CD8-positive, alpha-beta memory T cell (primary cell): ENCODE measurements at places on chromosomes 3 and 15. TPM values are rescaled to one million over a fixed set of nuclear protein-coding genes. Genes with fewer than 3 reads are reported as not detected.

DNA sequence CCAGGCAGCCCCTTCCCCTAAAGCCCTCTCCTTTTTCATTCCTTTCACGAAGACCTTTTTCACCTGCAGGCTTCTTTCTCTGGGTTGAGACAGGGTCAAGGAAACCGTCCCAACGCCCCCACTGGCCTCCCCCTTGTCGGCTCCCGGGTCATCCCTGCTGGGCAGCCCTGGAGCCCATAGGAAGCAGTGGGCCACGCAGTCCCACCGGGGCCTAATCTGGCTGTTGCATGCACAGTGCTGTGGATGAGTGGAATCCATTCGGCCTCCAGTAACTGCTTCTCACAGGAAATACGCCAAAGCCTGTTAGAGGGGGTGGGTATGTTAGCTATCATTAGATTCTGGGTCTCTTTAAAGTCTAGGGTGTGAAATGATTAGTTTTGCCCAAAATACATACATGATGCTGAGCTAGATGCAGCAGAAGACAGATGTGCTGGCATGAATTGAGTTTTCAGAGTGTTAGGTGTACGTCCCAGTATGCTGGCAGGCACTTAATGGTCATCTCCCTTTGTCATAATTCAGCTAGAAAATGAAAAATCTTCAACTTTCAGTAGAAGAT lies 16.6 kb downstream of the LYSMD4 start:
- DNase-seq, result no peak

Gene TNNC1
- 2.3 TPM for total RNA-seq

GRCh38 chr3:73449774-73450173 lies 175.0 kb downstream of the PDZRN3 start:
- DNase-seq, result no peak

GRCh38 chr3:109648027-109648426 lies 310.7 kb upstream of the DPPA4 start:
- no peak for DNase-seq

DNA sequence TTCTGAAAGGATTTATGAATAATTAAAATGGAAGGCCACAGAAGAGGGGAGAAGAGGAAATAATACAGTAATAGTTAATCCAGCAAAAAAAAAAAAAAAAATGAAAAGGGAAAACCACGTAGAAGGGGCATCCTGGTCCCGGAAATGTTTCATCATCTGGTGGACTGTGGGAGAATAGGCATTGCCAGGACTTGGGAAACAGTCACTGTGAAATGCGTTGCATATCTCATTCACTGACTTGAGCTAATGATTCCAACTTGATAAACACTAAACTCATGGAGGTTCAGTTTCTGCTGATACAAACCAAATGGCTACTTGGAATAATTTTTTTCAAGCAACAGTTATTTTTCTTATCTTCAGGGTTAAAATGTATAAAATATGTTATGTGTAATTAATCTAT lies 3.2 kb downstream of the XCR1 start:
- no peak for DNase-seq

Gene CPNE4
- not detected for total RNA-seq

GRCh38 chr3:174318181-174318580 lies 541.0 kb upstream of the NAALADL2 start:
- DNase-seq, result no peak

GRCh38 chr3:25863416-25863959 lies 73.6 kb downstream of the OXSM start:
- no peak for DNase-seq

Gene GRK7
- total RNA-seq, result not detected

DNA sequence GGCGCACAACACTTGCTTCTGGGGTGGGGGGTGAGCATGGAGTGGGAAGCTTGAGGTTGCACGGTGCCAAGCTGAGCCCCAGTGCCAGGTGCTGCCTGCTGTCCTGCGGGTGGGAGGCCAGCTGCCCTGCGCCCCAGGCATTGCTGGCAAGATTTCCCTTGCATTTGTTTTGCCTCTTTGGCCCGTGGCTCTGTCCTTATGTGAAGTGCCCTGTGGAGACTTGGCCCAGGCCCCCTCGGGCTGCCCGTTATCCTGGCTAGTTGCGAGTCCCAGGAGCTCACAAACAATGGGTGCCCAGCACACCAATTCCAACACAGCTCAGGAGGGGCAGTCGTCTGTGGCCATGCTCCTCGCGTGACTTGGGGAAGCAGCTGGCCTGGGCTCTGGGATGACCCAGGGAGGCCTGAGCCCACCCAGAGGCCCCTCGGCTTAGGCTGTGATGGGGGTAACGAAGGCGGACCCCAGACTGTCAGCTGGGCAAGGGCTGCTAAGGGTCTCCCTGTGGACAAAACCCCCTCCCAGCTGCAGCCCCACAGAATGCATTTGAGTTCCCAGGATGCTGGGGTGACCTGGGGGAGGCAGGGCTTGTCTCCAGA lies 5.9 kb downstream of the C3orf22 start:
- DNase-seq, result no peak

GRCh38 chr3:11159421-11159904 lies 5.2 kb downstream of the HRH1 start:
- no peak for DNase-seq
